ENCODE measurements at places on chromosomes 5 and 9.
A peak's percentile ranks its signal among the peaks of the same experiment; 100 is the strongest.

DNA sequence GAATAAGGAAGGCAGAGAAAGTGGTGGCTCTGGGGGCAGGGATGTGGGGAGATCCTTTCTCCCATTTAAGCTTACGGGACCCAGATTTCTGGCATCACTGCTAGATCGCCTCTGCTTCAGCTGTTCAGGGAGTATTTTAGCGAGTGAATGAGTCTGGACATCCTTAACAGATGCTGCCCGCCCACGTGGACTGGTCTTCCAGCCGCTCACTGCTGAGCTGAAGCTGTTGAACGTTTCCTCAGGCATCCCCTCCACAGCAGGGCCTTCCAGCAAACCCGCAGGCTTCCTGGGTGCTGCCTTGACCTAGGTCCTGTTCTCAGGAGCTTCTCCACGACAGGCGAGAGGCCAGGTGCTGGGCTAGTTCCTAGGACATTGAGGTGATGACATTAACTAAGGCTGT is 144.4 kb upstream of the EFNA5 start:
- DNase-seq, result no peak

GRCh38 chr5:142445266-142445665 is 120.4 kb upstream of the SPRY4 start:
- peak; percentile 68 for DNase-seq

DNA sequence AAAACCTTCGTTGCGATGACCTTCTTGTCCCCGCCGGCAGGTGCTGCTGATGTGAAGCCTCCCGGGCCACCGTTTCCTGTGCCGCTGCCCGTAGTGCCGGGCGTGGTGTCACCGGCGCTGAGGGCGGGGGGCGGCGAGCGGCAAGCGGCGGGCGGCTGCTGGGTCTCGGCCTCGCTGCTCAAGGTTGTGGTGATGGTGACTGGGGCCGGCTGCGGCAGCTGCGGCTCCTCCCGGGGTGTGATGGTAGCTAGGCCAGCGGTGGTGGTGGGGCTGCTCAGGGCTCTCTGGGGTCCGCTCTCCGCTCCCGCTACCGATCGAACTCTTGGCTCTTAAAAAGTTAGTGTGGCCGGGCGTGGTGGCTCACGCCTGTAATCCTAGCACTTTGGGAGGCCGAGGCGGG is 36.0 kb upstream of the PTPN3 start:
- DNase-seq, result no peak

DNA sequence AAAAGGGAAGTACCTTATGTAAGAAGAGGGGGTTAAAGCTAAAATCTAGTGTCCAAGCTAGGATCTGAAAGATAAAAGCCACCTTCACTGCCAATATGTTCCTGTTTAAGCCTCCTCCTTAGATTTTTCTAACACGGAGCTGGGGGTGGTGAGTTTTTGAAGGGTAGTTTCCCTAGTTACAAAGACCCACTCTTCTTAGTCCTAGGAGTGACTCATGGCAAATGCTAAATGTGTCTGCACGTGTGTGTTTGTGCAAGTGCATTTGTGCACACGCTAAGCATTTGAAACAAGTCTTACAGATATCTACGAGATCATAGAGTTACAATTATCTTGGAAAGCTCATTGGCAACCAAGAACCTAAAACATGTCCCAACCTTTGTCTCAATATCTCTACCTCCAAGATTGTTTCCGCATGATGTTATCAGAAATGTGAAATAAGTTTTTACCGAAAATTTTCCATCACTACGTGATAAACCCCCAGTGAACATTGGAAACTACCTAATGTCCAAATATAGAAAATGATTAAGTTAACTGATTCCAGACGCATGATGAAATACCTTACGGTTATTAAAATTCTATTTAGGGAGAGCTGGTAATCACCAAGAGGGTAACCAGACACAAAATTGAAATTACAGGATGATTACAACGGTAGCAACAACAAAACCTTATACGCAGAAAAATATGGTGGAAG is 78.0 kb upstream of the HRH2 start:
- DNase-seq, result no peak

GRCh38 chr5:36607114-36607571 is 737 bp downstream of the SLC1A3 start:
- DNase-seq, result peak; percentile 33

- DNase-seq, result no peak
These were observed 25.0 kb downstream of the ANKRD33B start for GRCh38 chr5:10588779-10589447.

DNA sequence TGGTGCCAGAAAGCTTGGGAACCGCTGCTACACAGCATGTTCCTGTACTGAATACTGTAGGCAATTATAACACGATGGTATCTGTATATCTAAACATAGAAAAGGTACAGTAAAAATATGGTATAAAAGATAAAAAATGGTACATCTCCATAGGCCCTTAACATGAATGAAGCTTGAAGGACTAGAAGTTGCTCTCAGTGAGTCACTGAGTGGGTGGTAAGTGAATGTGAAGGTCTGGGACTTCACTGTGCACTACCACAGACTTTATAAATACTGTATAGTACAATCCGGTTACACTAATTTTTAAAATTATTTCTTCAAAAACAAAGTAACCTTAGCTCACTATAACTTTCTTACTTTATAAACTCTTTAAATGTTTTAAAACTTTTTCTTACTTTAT is 819.9 kb upstream of the GRAMD2B start:
- DNase-seq, result no peak

DNA sequence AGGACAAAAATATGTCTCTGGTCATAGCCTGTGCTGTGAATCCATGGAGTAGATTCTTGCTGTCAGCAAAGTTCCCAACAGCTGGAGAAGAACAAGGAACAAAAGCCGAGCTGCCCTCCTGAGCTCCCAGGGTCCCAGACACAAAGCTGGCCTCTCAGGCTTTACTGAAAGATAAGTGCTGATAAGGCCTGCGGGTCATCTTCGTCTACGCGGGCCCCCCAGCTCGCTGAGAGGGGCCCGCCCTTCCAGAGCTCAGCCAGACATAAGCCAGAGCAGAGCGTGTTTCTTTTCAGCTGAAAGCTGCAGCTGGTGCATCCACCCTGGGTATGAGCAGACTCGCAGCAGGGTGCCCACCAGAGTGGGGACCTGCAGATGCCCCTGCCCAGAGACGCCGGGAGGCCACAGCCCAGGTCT is 84.7 kb downstream of the HSD17B3 start:
- DNase-seq, result no peak

DNA sequence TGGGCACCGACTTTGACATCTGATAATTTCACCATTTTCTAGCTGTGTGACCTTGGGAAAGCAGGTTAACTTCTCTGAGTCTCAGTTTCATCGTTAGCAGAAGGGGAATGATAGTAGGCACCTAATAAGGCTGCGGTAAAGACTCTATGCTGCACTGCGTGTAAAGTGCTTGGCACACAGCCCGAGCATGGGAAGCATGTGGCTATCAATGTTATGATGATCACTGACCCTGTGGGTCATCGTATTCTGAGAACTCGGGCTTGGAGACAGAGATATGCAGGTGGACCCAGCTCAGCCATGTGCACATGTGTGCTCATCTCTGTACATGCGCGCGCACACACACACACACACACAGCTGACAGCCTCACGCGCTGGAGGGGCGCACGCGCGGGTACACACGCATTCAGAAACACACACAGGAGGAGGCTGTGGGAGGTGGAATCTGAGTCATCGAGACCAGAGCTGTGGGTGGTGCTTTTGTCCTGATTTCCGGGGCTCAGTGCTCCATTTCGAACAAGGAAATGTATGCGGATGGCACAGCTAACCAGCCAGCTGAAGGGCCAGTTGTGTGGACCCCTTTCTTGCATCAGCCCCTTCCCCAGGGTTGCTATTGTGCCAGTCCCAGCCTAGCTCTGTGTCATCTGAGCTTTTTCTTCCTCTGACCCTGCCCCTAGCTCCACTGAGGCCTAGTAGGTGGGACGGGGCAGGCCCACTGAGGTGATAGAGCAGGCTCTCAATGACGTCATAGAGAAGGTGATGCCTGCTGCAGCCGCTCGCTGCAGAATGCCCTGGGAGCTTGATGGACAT is 11.1 kb upstream of the ARAP3 start:
- no peak for DNase-seq

- DNase-seq, result no peak
These were observed 1.1 kb upstream of the SPINK1 start for GRCh38 chr5:147832541-147832940.

- DNase-seq, result no peak
These were observed 16.3 kb downstream of the ROR2 start for GRCh38 chr9:91933556-91934352.

DNA sequence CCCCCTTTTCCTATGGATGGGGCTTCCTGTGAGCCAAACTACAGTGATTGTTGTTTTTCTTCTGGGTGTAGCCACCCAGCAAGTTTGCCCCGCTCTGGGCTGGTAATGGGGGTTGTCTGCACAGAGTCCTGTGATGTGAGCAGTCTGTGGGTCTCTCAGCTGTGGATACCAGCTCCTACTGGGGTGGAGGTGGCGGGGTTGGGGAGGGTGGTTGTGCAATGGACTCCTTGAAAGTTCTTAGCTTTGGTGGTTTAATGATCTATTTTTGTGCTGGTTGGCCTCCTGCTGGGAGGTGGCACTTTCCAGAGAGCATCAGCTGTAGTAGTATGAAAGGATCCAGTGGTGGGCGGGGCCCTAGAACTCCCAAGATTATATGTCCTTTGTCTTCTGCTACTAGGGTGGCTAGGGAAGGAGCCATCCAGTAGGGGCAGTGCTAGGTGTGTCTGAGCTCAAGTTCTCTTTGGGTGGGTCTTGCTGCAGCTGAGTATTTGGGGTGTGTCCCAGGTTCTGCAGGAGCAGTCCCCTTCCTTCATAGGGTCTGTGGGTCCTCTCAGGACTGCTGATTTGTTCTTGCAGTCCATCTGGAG is 275.6 kb upstream of the PAPPA start:
- no peak for DNase-seq

- DNase-seq, result no peak
These were observed 3.5 kb downstream of the SHB start for GRCh38 chr9:38065369-38066075.

DNA sequence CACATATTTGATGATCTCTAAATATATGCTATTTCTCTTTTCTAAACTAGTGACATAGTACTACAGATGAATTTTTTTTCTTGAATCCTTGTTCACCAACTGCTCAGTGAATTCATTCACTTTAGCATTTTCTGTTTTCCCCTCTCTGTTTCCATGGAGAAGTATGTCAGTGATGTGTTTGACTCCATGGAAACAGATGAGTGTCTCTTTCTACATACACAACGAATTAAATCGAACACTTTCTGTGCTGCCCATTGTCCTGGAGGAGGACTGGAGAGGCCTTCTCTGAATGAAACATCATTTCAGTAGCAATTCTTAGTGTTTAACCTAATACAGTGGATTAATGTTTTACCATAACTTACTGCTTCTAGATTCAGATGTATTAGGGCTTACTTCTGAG is 9.5 kb downstream of the INVS start:
- DNase-seq, result no peak

DNA sequence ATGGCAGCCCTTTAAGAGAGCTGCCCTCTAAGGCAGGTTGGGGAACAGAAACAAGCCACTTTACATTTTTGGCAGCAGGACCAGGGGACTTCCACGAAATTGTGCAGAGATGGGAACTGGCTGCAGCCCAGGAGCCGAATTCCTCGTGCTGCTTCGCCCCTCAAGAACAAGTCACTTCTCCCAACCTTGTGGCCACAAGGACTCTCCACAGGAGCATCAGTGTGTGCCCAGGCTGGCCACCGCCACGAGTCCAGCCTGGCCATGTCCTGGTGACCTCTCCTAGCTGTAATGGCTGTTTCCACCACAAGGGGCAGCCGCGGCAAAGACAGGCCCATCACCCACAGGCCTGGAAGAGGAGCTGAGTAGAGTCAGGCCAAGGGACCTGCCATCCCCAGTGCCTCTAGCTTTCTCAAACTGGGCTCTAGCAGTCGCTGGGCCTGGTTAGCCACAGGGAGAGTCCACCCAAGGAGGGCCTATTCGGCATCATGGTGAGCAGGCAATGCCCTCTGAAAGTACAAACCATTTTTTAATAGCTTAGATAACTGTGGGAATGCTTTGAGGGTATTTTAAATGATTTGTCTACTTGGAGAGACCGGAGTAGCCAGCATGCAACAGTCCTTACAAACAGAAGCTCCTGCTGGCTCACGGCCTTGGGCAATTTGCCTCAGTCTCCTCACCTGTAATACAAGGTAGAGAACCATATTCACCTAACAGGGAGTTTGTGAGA is 129.0 kb downstream of the COL23A1 start:
- DNase-seq, result peak; percentile 54

- no peak for DNase-seq
These were observed 39.1 kb downstream of the OXCT1 start for GRCh38 chr5:41831155-41831554.

DNA sequence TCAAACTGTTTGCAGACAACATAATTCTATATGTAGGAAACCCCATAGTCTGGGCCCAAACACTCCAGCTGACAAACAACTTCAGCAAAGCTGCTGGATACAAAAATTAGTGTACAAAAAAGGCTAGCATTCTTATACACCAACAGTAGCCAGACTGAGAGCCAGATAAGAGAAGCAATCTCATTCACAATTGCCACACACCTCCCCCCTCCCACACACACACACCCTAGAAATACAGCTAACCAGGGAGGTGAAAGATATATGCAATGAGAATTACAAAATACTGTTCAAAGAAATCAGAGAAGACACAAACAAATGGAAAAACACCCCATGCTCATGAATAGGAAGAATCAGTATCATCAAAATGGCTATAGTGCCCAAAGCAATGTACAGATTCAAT is 9.0 kb downstream of the MTREX start:
- no peak for DNase-seq

DNA sequence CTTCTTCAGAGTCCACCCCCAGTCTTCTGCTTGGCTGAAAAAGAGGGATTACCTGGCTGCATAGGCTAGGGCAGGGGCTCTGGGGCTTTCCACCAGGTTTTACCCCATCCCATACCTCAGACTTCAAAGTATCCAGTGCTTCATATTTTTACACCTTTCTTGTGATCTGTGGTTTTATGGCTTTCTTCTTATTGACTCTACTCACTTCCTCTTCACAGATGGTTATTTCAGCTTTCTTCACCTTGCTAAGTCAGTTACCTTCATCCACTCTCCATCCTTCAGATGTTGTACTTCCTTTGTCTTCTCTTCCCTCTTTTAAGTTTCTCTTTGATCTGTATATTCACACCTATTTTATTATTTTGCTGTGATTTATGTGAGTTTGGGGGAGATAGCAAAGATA is 104.3 kb downstream of the GRIA1 start:
- DNase-seq, result no peak

DNA sequence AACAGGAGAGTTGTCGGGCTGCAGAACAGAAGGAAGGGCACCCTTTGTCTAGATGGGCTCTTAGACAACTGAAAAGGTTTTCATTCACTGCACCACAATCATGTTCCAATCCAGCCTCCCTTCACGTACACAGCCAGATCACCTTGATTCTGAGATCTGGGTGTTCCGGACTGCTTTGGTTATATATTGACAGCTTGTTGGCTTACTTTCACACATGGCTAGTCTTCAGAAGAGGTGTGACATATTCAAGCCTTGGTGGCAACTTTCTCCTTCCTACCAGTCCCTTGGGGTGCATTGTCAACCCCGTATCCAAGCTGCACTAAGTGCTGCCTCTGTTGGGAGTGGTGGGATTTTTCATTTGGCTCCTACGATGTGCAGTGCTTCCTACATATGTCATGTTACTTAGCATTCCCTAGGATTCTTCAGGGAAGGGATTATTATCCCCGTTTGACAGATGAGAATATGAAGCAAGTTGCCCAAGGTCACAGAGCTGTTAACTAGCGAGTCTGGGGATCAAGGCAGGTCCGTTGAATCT is 100.6 kb downstream of the LIFR start:
- no peak for DNase-seq

- no peak for DNase-seq
These were observed 5.3 kb downstream of the FGF18 start for GRCh38 chr5:171424726-171425125.
